ENCODE measurements at places on chromosomes 2 and 18.

GRCh38 chr18:6569813-6570212 lies 155.1 kb upstream of the L3MBTL4 start:
- no peak for DNase-seq

DNA sequence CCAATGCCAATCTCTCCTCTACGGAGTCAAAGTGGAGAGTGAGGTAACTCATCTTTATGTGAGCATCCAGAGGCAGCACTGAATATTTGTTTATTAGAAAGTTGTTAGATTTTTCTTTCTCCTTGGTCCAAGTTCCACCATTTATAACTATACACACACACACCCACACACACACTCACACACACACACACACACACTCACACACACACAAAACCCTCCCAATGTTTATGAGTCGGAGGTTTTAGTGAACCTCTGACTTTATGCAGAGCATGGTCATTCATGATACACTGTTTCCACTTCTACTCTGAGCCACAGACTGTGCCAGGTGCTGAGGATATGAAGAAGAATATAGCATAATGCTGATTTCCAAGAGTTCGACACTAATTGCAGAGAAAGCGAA lies 132.9 kb upstream of the CCDC68 start:
- DNase-seq, result no peak

DNA sequence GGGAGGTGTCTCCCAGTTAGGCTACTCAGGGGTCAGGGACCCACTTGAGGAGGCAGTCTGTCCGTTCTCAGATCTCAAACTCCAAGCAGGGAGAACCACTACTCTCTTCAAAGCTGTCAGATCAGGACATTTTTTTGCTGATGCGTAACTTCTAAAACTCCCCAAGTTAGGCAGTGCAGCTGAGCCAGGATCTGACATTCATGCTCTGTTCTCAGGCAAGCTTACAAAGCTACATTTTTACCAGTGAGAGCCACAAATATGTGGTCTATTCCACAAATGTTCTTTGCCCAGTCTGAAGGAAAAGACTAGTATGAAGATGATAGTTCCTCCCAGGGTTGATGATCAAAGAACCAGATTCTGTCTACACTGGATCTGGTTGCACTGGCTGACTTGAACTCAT lies 184.1 kb downstream of the MTCL1 start:
- peak; percentile 20 for DNase-seq

GRCh38 chr2:120864981-120865380 lies 129.3 kb downstream of the GLI2 start:
- no peak for DNase-seq

- DNase-seq, result no peak
Observed at GRCh38 chr2:127174136-127174535, 46.0 kb downstream of the CYP27C1 start.

GRCh38 chr18:10128921-10129501 lies 215.2 kb downstream of the VAPA start:
- DNase-seq, result no peak

DNA sequence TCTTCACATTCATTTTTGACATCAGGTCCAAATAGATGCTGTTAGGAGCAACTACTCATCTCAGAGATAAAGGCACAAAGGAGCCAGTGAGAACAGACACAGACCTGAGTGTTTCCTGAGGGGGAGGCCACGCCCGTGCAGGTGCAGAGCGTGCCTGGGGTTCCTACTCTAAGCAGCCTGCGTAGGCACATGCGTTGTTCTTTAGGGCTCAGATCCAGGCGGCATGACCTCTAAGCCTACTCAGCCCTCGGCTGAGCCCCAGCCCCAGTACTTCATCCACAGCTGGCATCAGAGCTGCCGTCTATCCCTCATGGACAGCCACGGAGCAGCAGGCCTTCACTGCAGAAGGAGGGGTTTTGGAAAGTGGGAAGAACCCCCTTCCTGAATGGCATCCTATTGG lies 54.9 kb upstream of the PXDN start:
- DNase-seq, result no peak

- no peak for DNase-seq
Observed at GRCh38 chr18:60668583-60668982, 296.0 kb upstream of the MC4R start.

DNA sequence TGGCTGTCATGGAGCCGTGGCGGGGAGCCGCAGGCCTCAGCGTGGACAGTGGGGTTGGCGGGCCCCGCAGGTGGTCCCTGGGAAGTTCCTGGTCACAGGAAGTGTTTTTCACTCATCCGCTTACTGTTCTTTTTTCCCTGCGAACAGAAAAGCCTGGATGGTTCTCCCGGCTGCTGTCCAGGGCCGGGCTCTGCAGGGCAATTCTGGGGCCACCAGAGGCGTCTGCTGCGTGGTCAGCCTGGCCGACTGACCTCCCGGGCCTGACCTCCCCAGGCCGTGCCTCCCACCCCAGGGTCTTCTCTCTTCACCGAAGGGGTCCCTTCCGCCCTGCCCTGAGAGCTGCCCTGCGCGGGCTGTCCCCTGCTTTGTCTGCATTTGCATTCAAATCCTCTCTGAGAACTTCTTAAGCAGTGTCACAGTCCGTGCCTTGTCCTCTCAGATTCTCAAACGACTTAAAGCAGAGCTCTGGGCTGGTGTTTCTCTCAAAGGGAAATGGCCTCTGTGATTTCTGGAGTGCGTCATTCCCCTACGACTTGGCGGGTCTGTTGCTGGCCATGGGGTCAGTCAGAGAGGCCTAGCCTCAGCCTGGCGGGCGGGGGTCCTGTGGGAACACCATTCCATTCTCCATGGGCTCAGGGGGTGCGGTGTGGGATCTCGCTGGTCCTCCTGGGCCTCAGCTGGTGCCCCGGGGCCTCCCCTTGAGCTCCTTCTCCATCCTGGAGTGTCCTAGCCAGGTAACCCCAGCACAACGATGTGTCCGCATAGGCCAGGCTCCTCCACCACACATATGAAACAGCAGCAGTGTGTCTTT lies 38.3 kb downstream of the KLHL29 start:
- DNase-seq, result no peak

DNA sequence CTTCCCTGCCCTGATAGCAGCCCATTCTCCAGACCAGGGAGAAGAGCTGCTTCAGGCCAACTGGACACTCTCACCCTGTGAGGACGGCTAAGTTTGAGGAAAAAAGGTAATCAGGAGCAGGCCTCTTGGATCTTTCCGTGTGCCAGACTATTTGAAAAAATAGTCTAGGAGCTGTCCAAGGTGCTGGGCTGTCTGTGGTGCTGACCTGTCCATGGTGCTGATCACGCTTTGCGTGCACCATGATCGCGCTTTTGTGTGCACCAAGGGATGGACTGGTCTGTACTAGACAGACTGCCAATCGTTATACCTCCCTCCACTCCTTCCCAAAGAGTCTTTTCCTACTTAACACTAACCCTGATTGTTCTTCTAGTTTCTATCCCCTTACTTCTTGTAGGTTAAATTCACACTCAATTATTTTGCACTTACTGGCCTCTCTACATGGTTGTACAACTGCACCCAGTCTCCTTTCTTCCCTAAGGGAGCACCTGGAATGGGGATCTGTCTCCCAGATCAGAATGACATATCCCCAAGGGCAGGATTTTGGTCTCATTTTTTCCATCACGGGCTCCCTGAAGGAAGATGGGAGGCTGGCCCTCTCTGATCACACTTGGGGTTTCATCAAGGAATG lies 295.4 kb downstream of the CELF4 start:
- no peak for DNase-seq

DNA sequence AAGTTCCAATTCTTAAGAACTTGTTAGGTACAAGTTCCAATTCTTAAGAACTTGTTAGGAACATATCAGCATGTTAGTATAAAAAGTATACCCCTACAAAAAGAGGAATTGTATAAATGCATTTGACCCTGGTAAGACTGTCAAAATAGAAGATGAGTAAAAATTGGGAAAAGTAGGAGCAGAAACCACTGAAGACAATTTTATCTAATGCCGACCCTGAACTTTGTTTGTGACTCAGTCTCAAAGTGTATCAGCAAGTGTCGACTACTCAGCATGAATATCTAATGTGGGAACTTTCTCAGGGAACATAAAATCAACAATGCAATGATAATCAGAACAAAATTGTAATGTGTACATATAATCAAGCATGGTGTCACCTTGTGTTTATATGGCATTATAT lies 583 bp upstream of the CD226 start:
- no peak for DNase-seq

- no peak for DNase-seq
Observed at GRCh38 chr2:118254116-118254515, 165.8 kb downstream of the INSIG2 start.

DNA sequence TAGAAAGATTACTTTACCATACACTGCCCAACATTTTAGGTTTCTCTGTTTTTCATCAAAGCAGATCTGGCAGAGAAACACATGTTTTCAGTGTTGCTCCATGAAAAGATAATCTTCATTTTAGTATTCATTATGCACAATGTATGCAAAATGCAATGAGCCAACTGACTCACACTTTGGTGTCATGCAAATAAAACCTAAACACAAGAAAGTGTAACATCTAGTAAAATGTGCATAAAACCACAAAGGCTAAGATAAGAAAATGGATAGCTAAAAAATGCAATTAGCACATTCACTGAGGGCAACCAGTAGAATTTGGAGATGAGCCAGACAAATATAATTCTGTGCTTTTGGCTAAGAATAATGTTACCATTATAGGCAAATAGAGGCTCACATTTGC lies 203.5 kb upstream of the UBE2E3 start:
- DNase-seq, result no peak

DNA sequence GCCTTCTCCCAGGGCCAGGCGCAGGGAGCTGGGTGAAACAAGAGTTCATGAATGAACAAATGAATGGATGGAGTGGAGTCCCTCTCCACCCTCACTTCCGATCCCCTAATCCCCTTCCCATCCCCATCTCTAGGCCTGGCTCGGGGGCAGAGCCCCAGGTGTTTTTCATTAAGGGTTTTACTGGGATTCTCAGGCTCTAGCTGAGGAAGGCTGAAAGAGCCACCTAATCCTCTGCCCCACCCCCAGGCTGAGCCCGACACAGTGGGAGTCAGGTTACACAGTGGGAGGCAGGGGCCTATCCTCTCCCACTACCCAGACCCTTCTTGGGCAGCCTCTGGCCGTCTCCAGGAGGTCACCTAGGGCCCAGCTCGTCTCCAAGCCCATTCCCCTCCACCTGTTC lies 36.1 kb downstream of the SDC1 start:
- DNase-seq, result no peak

- DNase-seq, result no peak
Observed at GRCh38 chr2:43220229-43220751, 6.1 kb downstream of the ZFP36L2 start.

DNA sequence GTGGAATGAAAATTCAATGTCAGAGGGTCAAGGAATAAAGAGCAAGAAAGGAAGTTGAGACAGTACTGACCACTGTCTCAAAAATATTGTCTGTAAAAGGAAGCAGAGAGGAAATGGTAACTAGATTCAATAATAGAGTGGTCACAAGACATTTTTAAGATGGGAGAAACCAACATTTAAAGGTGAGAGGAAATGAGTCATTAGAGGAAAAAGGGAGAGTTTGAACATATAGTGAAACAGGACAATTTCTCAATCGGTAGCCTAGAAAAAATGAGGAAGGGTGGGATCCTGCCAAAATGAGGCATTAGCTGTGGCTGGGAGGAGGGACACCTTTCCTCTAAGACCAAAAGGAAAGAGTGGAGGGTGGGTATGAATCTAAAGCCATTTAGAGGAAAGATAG lies 288.5 kb downstream of the SP3 start:
- no peak for DNase-seq

- DNase-seq, result no peak
Observed at GRCh38 chr2:98898423-98898841, 37.6 kb downstream of the CRACDL start.

GRCh38 chr2:237143118-237143517 lies 57.4 kb downstream of the COPS8 start:
- DNase-seq, result no peak

- no peak for DNase-seq
Observed at GRCh38 chr2:22991844-22992243, 393.1 kb upstream of the KLHL29 start.

GRCh38 chr2:153873052-153874048 lies 1.6 kb downstream of the GALNT13 start:
- no peak for DNase-seq

- DNase-seq, result no peak
Observed at GRCh38 chr2:191221666-191222065, 23.5 kb upstream of the MYO1B start.

- no peak for DNase-seq
Observed at GRCh38 chr2:49240608-49241007, 86.3 kb upstream of the FSHR start.

- DNase-seq, result no peak
Observed at GRCh38 chr2:234494361-234495250, 2.3 kb downstream of the ARL4C start.

DNA sequence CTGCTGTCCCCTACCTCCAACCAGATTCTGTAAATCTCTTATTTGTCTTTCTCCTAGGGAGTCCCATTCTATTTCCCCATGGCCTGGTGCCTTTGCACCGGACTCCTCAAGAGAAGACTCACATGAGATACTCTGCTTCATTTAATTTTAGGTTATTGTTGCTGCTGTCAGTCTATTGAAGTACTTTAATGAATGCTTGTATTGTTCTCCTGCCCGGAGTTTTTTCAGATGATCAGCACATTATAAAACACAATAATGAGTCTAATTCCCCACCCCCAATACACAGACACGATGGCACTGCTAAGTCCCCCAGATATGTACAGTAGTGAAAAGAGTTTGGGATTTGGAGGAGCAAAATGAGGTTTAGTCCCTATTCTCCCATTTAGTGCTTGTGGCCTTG lies 58.9 kb downstream of the HAUS1 start:
- DNase-seq, result no peak

DNA sequence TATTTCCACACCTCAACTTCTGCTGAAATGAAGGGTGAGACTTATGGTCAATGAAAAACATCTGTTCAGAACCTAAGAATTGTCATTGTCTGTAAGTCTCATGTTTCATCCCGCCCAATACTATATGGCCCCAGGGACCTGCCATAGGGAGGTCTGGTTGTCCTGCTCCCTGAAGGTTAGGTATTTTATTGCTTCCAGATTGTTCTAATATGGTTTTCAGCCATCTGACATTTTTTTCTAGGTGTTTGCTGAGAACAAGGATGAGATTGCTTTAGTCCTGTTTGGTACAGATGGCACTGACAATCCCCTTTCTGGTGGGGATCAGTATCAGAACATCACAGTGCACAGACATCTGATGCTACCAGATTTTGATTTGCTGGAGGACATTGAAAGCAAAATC lies 7.3 kb downstream of the XRCC5 start:
- no peak for DNase-seq

All from AG09309 (cell line).